ENCODE measurements at places on chromosomes 3 and 15. TPM values are rescaled to one million over a fixed set of nuclear protein-coding genes. Genes with fewer than 3 reads are reported as not detected.
A peak's percentile ranks its signal among the peaks of the same experiment; 100 is the strongest.

GRCh38 chr3:54481606-54482365 is 359.4 kb downstream of the CACNA2D3 start:
- DNase-seq = no peak

GRCh38 chr3:42895580-42895868 is 10.4 kb upstream of the ZNF662 start:
- no peak for DNase-seq

GRCh38 chr15:35737441-35737840 is 191.5 kb upstream of the DPH6 start:
- no peak for DNase-seq

DNA sequence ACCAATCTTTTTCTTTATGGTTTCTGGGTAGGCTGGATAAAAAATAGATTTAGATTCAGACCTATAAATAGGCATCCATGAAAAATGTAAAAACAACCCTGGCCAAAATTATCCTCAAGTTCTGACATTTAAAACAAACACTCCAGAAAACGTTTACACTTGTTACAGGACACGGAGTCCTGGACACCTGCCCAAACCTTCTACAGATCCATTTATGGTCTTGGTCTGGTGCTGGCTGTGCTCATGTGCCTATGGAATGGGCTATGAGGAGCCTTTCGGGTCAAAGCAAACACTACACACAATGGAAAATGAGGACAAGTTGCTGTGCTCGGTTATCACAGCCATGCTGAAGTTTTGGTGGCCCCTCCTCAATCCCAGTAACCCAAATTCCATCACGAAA is 108.1 kb downstream of the PDZRN3 start:
- DNase-seq = no peak

GRCh38 chr15:60708684-60709083 is 229.7 kb upstream of the ICE2 start:
- DNase-seq = no peak

DNA sequence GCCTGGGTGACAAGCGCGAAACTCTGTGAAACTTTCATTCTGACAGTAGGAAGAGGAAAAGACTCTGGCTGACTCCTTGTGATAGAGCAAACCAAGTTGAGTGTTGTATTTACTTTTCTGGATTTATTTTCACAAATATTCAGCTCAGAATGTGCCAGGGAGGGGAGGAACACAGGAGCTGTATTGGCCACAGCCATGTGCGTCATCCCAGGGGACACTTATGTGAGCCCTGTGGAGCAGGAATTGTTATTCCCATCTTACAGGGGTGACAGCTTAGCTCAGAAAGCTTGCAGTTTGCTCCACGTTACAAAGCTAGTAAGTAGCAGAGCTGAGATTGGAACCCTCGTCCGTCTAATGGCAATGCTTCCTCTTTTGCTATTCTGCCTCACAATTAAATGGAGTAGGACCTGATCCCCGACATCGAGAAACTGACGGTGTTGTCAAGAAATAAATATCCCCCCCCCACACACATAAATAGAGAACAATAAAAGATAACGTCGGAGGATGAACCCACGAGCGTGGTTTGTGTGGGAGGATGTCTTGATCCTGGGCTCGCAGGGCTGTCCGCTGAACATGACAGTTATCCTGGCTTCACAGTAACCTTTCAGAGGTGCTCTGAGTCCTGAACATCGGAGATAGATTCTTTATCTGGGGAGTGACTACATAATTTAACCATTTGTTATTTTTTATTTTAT is 151.6 kb upstream of the CTDSPL start:
- DNase-seq = no peak

- DNase-seq = no peak
These were observed 111.9 kb downstream of the DOCK3 start for GRCh38 chr3:50786631-50787030.

- no peak for DNase-seq
These were observed 21.6 kb downstream of the PLA2G4B start for GRCh38 chr15:41860049-41860828.

- no peak for DNase-seq
These were observed 56.0 kb upstream of the HACD2 start for GRCh38 chr3:123640740-123641462.

GRCh38 chr15:83685916-83686332 is 32.0 kb downstream of the ADAMTSL3 start:
- no peak for DNase-seq

GRCh38 chr15:68935400-68935937 is 5.1 kb downstream of the SPESP1 start:
- DNase-seq = no peak

DNA sequence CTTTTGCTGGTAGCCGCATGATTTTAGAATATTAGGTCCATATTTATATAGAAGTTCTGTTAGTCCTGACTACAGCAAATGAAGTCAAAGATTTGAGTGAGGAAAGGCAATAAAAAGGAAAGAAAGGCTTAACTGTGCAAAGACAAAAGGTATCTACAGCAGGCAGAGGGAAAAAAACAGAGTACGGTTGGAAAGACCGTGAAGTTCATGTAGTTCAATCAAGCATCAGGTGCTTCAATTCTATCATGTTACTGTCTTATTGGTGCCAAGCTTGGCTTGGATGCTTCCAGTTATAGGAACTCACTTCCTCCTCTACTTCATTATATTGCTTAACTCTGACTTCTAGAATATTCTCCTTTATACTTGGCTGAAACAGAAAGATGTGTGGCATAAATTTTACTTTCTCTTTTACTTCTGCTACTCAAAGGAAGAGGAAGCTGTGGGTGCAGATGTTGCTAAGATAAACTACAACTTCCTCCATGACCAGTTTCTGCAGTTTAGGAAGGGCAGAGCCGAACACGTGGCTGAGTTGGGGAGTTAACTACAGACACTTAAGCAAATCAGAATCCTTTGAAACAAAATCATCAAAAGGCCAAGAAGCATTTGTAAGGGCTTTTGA is 72.6 kb upstream of the ZBED2 start:
- peak; percentile 81 for DNase-seq

MKRN2OS gene
- not detected for total RNA-seq

TEX55 gene
- not detected for total RNA-seq

ZCWPW2 gene
- 0.39 TPM for total RNA-seq

CAMP gene
- total RNA-seq = not detected

AMOTL2 gene
- 0.32 TPM for total RNA-seq

ARGFX gene
- not detected for total RNA-seq

UROC1 gene
- total RNA-seq = not detected

CCNB2 gene
- total RNA-seq = 68.0 TPM

CCNL1 gene
- 163 TPM for total RNA-seq

Data from activated CD4-positive, alpha-beta T cell treated with anti-CD3 and anti-CD28 coated beads for 36 hours (primary cell).